ENCODE measurements at places on chromosomes 5 and 9.

DNA sequence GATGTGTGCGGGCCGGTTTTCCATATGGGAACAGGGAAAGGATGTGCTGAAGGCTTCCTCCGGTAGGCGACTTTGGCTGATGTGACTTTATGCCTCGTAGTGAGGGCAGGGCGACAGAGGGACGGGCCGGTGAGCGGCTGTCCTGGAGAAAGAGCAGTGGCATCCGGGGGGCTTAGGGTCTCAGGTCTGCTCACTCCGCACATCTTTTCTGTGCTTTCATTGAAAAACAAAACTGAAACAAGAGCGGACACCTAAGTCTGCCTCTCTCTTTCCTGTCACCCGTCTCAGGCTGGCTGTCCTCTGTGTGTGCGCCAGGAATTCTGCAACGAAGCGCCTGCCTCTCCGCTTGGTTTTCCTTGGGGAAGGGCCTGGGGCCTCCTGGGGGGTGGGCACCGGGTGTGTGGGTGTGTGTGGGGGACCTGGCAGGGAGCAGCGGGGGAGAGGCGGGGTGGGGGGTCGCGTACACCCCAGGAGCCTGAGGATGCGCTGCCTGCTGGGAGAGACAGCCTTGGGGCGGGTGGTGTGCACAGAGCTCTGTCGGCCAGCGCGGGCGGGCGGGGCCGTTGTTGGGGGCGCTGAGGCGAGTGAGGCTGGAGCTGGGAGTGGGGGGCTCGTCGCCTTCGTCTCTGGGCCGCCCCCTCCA is 580 bp upstream of the PRRX2 start:
- peak; percentile 43 for DNase-seq
- H3K27ac ChIP-seq: peak overlapping the region; percentile 34
- H3K27me3 ChIP-seq: peaks cover 35% of the 10 kb centered on the region
- no peaks in the 10 kb centered on the region for H3K36me3 ChIP-seq

- H3K27ac ChIP-seq: no peak overlapping the region
- no peaks in the 10 kb centered on the region for H3K36me3 ChIP-seq
- no peaks in the 10 kb centered on the region for H3K27me3 ChIP-seq
- H3K4me3 ChIP-seq: no peak overlapping the region
Observed at GRCh38 chr9:13948037-13948436, 365.9 kb downstream of the NFIB start.

- H3K27me3 ChIP-seq: no peaks in the 10 kb centered on the region
- DNase-seq: no peak
- H3K4me1 ChIP-seq: no peaks in the 10 kb centered on the region
Observed at GRCh38 chr5:8417316-8418048, 548.5 kb downstream of the MTRR start.

DNA sequence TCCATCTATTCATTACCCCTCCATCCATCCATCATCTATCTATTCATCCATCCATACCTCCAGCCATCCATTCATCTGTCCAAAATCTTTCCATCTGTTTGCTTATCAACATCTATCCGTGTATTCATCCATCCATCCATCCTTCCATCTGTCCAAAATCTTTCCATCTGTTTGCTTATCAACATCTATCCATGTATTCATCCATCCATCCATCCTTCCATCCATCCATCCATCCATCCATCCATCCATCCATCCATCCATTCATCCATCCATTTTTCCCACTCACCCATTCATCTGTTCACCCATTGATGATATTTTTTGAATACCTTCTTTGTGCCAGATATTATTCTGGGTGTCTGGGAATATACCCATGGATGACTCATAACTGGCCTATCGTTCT is 12.8 kb downstream of the VCAN start:
- no peak overlapping the region for H3K4me3 ChIP-seq
- no peak for DNase-seq
- H3K36me3 ChIP-seq: peaks cover 2% of the 10 kb centered on the region

DNA sequence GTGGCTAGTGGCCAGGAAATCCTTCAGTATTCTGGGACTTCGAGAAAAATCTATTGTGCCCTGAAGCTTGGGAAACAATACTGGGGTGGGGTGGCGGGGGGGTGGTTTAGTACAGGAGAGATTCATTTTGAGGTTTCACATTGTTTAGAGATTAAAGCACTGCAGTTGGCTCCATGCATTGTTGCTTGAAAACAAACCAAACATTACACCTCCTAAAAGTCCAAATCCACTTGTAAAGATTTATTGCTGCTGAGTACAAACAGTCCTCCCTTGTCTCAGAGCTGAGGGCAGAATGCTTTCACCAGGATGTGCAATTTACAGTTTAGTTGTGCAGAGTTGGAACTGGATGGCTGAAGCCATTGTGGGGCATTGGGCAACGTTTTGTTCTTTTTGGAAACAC is 49.4 kb downstream of the GGTA1 start:
- no peak for DNase-seq
- no peaks in the 10 kb centered on the region for H3K36me3 ChIP-seq
- no peak overlapping the region for H3K4me3 ChIP-seq
- H3K4me1 ChIP-seq: peaks cover 20% of the 10 kb centered on the region

- no peaks in the 10 kb centered on the region for H3K36me3 ChIP-seq
- H3K27me3 ChIP-seq: no peaks in the 10 kb centered on the region
- peak overlapping the region; percentile 89 for H3K4me3 ChIP-seq
- peak overlapping the region; percentile 81 for H3K27ac ChIP-seq
- H3K4me1 ChIP-seq: peaks cover 4% of the 10 kb centered on the region
Observed at GRCh38 chr9:136949239-136949816, 2.7 kb upstream of the LCN12 start.

Data from activated naive CD8-positive, alpha-beta T cell treated with anti-CD3 and anti-CD28 coated beads, Interleukin-2, amount 10 ng/mL, durations not matched to agents 7 days and 5 days (primary cell).